ENCODE measurements at places on chromosomes 6 and 20.

DNA sequence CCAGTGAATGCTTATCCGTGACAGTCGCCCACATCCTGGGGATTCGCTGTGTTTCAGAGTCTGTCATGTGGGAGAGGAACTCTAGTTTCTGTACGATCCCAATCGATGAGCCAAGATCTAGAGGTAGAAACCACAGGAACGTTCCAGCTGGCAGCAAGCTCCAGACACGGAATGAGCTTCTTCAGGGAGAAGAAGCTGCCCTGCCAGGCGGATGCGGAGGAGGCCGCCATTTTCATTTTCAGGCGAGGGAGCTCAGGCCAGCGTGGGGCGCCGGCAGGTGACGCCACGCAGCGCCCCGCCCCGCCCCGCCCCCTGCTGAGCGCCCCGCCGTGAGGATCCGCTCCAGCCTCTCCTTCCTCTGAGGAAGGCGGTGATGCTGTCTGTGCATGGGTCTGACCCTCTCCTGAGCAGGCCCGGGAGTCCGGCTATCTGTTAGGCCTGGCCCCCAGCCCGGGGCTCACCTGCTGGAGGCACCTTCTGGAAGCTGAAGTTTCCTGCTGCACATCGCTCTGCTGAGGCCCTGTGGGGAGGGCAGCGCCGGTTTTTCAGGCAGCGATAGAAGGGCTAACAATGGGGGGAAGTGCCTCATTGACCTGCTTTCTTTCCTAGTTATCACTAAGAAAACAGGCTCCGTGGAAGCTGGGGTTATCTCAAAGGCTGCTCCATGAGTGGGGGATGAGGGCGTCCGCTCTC is 147.5 kb downstream of the ERMARD start:
- no peak for DNase-seq

GRCh38 chr20:35849706-35850105 is 77.9 kb downstream of the PHF20 start:
- no peak for DNase-seq

DNA sequence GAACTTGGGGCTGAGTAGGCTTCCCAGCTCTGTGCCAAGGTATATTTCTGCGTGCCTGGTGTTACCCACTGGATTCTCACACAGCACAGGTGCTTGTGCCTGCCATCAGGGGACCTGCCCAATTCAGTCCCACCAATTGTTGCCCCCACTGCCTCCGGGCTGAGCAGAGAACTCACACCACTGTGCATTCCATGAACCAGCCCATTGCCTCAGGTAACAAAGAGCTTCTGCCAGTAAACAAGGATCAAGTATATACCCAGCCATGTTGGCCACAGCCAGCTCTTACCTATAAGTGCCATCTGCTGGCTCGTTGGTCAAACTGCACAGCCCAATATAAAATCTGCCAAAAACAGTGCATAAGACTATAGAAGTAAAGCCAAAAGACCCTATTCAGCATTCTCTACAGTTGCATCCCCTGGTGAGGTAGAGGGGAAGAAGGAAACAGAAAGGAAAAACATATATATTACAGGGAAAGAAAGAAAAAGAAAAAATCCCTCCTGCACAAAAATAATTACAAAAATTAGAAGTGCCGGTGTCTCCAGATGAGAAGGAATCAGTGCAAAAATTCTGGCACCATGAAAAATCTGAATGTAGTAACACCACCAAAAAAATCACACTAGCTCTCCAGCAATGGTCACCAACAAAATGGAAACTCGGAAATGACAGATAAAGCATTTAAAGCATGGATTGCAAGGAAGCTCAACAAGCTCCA is 241.4 kb downstream of the IBTK start:
- no peak for DNase-seq

DNA sequence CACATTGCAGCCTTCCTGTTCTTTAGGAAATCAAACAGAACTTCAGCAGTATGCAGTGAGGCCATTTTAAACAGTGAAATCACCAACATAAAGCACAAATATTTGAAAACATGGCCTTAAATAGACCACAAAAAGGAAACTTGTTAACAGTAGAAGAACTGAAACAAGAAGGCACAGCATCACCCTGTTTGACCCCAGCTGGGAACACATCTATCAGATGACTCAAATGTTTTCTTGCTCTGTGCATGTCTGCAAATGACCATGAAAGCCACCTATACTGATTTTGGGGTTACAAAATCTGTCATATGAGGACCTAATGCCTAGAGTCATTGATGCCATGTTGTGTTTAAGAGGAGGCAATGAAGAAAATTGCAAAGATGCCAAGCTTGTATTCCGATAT is 123.8 kb upstream of the ADGRF1 start:
- DNase-seq, result no peak

- peak; percentile 36 for DNase-seq
Observed at GRCh38 chr6:73058736-73059135, 166.6 kb downstream of the KHDC1L start.

GRCh38 chr20:9837634-9838033 is 1.2 kb downstream of the PAK5 start:
- no peak for DNase-seq

- no peak for DNase-seq
Observed at GRCh38 chr20:56166781-56167465, 81.6 kb upstream of the MC3R start.

DNA sequence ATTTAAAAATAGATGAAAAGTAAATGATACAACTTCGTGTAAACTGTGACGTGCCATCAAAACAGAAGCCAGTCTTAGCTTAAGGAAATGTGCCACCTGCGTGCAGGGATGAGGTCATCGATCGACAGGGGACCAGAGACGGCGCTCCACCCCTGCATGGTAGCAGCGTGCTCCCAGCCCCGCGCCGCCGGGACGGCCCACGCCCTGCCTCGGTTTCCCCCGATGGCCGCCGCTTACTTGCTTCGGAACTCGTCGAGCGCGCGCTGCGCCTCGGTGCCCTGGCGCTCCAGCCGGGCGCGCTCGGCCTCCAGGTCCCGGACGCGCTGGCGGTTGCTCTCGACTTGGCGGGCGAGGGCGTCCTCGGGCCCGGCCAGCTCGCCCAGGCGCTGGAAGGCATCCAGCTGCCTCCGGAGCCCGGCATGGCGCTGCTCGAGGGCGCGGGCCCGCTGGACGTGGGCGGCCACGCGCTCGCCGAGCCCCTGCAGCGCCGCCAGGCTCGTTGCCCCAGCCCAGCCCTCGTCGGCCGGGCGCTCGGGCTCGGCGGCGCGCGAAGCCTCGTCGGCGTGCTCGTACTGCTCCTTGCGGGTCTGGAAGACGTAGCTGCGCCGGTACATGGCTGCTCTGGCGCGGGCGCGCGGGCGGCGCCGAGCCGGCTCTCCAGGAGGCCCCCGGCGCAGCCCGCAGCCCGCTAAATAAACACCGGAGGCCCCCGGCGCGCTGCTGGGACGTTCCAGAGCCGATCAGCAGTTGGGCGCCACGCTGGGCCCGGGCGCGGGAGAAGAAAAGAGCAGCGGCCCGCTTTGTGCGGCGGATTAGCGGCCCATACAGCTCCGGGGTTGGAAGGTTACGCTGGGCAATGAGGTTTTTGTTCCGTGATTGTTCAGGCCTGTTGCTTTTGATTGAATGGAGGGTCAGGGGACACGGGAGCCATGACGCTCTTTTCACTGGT is at the start of gene BFSP1:
Gene BFSP1, minus strand, starts transcription at position 664 of the 949 bp plus-strand sequence. Its CDS starts 50 bp downstream, at position 614.
- DNase-seq, result no peak

GRCh38 chr20:63234693-63235398 is 859 bp upstream of the BIRC7 start:
- no peak for DNase-seq

GRCh38 chr6:128410584-128410983 is 109.8 kb downstream of the PTPRK start:
- no peak for DNase-seq

DNA sequence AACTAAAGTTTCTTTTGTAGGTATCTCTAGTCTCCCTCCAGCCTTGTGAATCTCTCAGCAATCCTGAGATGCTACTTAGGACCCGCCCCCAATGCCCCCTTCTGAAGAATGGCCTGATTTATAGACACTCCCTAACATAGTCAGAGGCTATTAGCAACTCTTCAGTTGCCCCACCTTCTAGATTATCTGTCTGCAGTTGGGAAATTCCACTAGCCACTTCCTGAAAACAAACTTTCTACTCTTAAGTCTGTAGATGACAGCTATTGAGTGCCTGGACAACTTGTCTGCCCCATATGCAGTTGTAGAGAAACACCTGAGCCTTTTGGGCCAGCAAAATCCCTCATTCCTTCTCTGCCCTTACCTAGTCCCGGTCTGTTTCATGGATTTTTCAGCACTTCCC is 188.2 kb upstream of the PREP start:
- no peak for DNase-seq

DNA sequence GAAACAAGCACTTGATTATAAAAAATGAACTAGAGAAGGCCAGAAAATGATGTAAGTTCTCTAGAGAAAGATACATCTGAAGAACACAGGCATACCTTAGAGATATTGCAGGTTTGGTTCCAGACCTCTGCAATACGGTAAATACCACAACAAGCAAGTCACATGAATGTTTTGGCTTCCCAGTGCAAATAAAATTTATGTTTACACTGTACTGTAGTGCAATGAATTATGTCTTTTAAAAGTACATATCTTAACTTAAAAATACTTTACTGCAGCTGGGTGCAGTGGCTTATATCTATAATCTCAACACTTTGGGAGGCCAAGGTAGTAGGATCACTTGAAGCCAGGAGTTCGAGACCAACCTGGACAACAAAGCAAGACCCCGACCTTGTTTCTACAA is 10.9 kb upstream of the KIAA1586 start:
- no peak for DNase-seq

DNA sequence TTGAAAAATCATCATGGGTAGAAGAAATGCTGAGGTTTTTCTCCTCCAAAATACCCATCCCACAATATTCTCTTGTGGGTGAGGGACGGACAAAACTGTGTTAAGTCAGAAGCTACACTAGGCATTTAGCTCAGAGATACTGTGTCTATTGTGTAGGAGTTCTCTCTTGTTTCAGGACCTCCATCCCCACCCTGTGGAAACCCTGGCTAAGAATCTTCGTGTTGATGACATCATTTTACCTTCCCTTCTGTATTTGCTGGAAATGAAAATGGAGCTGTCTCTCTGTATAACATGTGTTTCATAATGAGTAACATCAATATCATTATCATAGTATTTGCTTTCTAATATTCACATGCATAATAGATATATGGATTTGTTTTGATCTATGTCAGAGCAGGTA is 1193.0 kb upstream of the CITED2 start:
- no peak for DNase-seq

DNA sequence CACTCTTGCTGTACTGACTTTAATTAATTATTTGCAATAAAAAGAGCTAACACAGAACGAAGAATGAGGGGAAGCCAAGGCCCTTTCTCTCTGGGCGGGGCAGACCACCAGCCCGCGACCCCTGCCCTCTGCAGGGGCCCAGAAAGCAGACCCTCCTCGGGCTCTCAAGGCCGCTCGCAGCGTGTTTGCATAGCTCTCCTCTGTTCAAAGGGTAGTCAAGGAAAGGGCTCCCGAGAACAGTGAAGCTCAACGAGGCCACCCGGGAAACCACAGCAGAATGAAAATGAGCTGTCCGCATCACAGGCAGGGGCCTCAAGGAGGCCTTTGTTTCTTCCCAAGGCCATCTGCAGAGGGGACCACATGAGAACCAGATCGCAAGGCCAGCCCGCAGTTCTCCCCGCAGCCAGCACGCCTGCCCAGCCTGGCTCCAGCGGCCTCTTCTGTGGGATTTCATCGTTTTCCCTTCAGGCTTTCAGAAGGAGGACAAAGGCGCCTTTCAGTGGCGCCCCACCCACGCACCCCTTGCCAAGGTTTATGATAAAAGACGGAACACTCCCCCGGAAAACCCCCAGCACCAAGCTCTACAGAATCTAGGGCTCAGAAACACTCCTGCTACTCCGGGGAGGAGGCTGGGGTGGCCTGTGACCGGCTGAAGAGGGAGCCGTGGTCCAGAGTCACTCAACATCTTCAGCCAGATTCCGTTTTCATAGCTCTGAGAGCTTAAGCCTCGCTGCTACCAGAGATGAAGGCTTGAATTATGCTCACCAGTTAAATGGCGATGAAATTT is 25.3 kb downstream of the ACSS1 start:
- no peak for DNase-seq

GRCh38 chr6:110575925-110576463 is 99.6 kb upstream of the SLC22A16 start:
- DNase-seq, result no peak

DNA sequence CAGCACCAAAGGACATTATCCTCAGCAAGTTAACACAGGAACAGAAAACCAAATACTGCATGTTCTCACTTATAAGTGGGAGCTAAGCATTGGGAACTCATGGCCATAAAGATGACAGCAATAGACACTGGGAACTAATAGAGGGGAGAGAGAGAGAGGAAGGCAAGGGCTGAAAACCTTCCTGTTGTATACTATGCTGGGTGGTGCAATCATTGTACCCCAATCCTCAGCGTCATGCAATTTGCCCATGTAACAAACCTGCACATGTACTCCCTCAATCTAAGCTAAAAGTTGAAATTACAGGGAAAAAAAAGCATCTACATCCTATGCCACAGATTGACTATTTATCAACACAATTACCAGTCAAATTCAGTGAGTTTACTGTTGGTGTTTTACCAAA is 20.0 kb upstream of the VNN1 start:
- DNase-seq, result no peak

DNA sequence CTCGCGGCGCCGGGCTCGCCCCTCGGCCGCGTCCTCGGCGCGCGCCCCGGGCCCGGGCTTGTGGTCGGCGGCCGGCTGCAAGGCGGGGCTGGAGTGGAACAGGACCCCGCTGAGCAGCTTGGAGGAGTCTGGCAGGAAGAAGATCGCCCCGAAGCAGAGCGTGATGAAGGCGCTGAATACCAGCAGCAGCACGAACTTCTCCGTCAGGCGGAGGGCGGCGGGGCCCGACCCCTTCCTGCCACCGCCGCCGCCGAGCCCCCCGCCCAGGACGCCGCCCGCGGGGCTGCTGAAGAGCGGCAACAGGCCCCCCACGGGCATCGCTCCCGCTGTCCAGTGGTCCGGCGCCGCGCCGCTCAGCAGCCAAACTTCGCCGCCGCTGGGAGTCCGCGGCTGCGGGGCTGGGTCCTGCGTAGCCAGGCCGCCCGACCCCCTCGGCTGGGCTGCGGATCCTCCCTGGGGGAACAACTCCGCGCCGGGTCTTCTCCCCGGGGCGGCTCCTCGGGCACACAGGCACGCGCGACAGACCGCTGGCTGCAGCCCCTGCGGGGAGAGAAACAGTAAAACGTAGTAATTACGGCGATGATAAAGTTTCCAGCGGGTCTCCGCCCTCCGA is 707 bp downstream of the MAN1A1 start:
- no peak for DNase-seq

- DNase-seq, result no peak
Observed at GRCh38 chr6:14544666-14545065, 427.1 kb downstream of the CD83 start.

- no peak for DNase-seq
Observed at GRCh38 chr20:24017458-24017755, 28.8 kb upstream of the GGTLC1 start.

Data from HS-27A (cell line).